ENCODE measurements at places on chromosomes 5 and 9.

DNA sequence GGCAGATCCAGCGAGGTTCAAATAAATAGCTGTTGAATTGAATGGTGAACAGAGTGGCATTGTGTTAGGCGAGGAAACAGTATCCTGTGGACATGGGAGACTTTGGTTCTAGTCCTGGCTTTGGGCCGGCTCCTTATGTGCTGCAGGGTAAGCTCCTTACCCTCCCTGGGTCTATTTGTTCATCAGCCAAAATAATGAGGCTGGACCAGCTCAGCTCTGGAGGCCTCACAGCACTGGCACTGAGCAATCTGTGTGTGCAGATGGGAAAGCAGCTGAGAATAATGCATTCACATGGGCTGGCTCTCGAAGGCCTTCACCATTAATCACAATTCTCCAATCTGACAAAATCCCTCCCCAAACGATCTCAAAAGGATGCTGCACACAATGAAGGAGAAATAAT is 81.9 kb downstream of the APBA1 start:
- no peak for DNase-seq

GRCh38 chr9:89701221-89701798 is 96.5 kb downstream of the GADD45G start:
- peak; percentile 46 for DNase-seq

GRCh38 chr9:135468854-135469521 is 10.6 kb upstream of the PPP1R26 start:
- no peak for DNase-seq

GRCh38 chr5:422323-423232 is 20.4 kb upstream of the EXOC3 start:
- DNase-seq, result no peak

- peak; percentile 52 for DNase-seq
These were observed 800 bp upstream of the AP3B1 start for GRCh38 chr5:78295035-78295961.

GRCh38 chr5:142437563-142437962 is 112.7 kb upstream of the SPRY4 start:
- no peak for DNase-seq

DNA sequence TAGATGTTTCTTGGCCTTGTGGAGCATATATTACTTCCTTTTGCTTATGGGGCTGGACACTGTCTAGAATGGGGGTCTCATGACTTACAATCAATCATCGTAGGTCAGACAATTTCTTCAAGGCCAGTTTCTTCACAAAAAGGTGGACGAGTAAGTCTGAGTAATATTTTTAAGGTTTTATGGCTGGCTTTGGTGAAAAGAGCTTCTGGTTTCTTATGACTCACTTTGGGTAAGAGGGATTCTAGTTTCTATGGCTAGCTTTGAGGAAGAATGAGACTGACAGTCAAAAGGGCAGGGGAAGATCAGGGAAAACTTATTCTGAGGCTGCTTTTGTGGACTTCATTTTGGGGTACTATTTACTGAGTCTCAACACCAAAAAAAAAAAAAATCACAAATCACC is 2067.2 kb upstream of the C9orf72 start:
- DNase-seq, result no peak

- DNase-seq, result no peak
These were observed 80.1 kb upstream of the TNFAIP8 start for GRCh38 chr5:119275601-119276173.

DNA sequence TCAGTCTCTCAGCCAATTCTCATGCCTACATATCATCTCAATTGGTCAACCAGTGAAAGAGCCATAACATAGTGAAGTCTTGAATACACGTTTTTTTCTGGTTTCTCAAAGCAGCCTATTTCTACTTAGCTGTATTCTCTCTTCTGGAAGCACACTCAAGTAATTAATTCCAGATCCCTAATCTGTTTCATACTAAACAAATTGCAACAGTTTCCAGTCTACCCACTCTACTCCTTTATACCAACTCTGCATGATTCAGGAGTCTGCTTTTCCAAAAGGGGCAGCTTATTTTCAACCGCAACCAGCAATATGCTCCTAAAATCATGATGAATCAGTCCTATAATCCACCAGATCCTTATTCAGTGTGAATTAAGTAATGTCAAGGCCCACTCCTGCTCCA is 211.7 kb downstream of the TLE1 start:
- no peak for DNase-seq

DNA sequence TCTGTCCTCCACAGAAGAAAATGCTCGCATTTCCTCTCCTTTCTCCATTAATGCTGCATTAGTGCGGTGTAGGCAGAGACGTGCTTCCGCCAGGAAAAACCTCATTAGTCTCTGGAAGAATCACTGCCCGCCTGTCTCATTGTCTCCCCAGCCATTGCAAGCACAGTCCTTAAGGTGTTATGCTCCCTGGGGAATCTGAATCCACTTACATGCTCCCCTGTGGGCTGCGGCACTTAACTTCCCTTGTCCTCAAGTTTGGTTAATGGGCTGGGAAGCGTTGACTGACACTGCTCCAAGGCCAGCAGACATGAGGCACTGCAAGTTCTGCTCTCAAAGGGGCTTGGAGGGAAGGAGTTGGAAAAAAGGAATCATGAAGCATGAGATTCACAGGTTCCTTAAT is 41.6 kb downstream of the TARS1 start:
- DNase-seq, result no peak

GRCh38 chr9:94946256-94946655 is 219.8 kb downstream of the AOPEP start:
- no peak for DNase-seq

DNA sequence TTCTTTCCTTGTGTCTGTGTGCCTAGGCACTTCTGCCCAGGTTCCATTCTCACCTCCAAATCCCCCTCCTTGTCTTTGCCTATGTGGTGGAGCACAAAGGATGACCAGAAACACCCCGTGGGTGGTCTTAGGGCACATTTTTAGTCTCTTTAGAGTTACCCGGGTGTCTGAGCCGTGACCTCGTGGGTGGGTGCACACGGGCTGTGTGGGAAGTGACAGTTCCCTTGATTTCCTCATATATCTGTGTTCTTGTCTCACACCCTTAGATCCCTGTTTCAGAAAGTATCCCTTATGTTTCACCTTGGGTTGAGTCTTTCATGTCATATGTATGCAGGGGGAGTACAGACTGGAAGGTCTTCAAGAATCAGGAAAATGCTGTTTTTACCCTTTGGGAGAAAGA is 13.4 kb upstream of the SMIM32 start:
- no peak for DNase-seq

- DNase-seq, result no peak
These were observed 54.7 kb upstream of the SIMC1 start for GRCh38 chr5:176183321-176184074.

DNA sequence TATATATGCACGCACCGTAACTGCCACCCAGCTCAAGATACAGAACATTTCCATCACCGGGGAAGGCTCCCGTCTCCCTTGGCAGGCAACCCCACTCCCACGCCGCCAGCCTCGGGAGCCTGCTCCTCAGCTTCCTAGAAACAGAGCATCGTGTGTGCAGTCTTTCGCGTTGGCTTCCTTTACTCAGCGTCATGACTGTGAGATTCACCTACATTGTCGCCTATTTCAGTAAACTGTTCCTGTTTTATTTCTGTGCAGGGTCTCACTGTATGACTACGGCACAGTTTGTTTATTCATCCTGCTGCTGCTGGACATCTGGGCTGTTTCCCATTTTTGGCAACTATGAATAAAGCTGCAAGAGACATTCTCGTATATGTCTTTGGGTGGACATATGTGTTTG is 90.7 kb downstream of the STK10 start:
- DNase-seq, result no peak

DNA sequence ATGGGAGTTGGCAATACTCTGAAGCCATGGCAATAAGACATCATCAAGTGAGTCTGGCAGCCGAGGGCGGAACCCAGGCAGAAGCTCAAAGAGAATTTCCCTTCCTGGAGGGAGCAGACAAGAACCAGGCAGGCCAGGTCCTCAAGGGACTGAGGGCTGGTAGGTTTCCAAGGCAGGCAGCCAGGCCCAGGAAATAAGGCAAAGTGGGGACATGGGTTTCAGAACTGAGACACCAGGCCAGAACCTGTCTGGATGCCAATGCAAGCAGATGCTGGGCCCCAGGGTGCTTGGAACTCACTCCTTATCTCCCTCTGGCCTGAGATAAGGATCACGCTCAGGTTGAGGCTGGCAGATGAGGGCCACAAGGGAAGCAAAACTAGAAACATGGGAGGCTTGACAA is 8.9 kb downstream of the TSSK1B start:
- DNase-seq, result no peak

DNA sequence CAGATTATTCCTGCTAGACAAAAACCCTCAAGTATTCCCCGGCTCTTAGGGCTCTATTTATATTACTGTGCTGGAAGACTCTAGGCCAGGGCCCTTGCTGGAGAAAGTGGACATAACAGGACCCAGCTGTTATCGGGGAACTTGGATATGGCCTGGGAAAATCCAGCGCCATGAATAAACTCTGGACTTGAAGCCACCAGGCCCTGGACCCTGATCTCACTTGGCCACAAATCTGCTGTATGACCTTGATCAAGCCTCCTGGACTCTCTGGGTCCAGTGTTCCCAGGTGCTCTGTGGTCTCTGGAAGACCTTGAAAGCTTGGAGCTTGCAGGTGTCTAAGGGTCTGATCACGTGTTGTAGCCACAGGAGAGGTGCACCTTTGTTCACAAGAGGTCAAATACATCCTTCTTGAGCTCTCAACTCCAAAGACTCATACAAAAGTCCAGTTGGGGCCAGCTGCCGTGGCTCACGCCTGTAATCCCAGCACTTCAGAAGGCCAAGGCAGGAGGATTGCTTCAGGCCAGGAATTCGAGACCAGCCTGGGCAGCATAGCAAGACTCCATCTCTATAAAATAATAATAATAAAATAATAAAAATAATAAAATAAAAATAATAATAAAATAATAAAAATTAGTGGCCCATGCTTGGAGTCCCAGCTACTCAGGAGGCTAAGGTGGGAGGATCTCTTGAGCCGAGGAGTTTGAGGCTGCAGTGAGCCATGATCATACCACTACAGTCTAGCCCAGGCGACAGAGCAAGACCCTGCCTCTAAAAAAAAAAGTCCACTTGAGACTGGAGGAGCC is 26.5 kb downstream of the COL27A1 start:
- no peak for DNase-seq

DNA sequence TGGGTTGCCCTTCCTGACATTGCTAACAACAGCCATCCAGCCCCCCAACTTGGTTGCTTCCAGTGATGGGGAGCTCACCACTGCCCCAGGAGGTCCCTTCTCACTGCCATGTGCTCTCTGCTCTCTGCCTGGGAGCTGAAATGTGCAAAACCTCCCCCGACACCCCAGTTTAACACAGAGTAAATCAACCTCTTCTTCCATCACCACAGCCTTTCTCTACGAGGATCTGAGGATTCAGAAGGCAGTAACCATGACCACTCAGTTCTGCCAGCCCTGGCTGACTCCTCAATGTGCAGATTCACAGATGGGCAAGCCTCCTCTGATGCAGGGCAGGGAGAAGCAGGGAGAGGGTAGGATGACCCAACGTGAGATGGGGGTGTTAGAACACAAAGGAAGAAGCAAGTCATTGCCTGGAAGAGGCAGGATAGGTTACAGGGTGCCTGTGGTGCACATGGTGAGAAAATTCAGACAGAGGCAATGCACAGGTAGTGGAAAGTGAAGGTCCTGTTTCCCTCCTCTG is 185.0 kb downstream of the DAB2IP start:
- no peak for DNase-seq

- no peak for DNase-seq
These were observed 31.5 kb upstream of the ALDH1A1 start for GRCh38 chr9:72984226-72984947.

DNA sequence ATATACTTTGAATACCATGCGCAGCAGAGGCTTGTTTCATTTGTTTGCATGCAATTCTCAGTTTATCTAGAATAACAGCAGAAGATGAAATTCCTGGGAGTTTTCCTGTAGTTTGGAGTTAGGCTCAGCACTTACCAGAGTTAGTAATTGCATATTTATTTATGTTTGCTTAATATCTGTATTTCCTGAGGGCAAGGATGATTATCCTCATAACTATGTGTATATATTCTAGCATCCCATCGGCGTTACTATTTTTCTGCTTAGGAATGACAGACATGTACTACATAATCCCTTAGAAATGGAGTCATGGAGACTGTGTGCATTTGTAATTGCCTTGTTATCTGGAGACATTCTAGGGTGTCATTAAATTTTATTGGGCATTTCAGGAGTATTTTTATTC is 1184.8 kb downstream of the DTWD2 start:
- DNase-seq, result no peak

GRCh38 chr5:114416254-114416653 is 54.4 kb downstream of the KCNN2 start:
- DNase-seq, result no peak

GRCh38 chr5:171493646-171494393 is 74.4 kb downstream of the FGF18 start:
- DNase-seq, result no peak

DNA sequence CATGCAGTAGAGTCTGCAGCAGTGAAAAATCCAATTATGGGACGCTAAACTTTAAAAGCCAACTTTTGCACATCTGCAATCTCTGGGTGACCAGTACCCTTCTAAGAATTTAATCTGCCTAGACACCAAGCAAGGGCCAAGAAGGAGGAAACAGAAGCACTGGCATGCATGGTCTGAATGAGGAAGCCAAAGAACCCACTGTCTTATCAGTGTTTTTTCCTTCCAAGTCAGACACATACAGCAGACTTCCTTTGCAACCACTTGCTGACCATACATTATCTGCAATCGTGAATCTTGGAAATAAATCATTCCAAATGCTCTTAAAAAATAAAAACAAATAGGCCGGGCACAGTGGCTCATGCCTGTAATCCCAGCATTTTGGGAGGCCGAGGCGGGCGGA is 65.9 kb downstream of the DEPDC1B start:
- DNase-seq, result no peak

All from T-helper 9 cell (primary cell).